ENCODE measurements at places on chromosomes 6 and 20. TPM values are rescaled to one million over a fixed set of nuclear protein-coding genes. Genes with fewer than 3 reads are reported as not detected.

CST7 gene
- total RNA-seq = not detected

MAPK13 gene
- 3.6 TPM for total RNA-seq

MCM9 gene
- 10.7 TPM for total RNA-seq

VGLL2 gene
- not detected for total RNA-seq

BPIFB2 gene
- not detected for total RNA-seq

ZNF318 gene
- total RNA-seq = 4.3 TPM

ERMARD gene
- total RNA-seq = 14.9 TPM

EYA4 gene
- total RNA-seq = 0.61 TPM

HRH3 gene
- total RNA-seq = not detected

FAM184A gene
- under 0.01 TPM for total RNA-seq

SLC24A3 gene
- not detected for total RNA-seq

BMP5 gene
- not detected for total RNA-seq

MYH7B gene
- not detected for total RNA-seq

FABP7 gene
- total RNA-seq = not detected

DEFB124 gene
- not detected for total RNA-seq

FAM50B gene
- total RNA-seq = 7.1 TPM

CBLN4 gene
- total RNA-seq = not detected

SCRT2 gene
- not detected for total RNA-seq

TTBK1 gene
- 0.15 TPM for total RNA-seq

CLPSL2 gene
- total RNA-seq = not detected

DDO gene
- total RNA-seq = 1.1 TPM

STX11 gene
- 4.5 TPM for total RNA-seq

TMC2 gene
- not detected for total RNA-seq

Measured in epithelial cell of umbilical artery (primary cell).